ENCODE measurements at places on chromosomes 2 and 18. TPM values are rescaled to one million over a fixed set of nuclear protein-coding genes. Genes with fewer than 3 reads are reported as not detected.

GRCh38 chr18:48838921-48839818 lies 111.6 kb downstream of the SMAD7 start:
- no peak overlapping the region for H3K4me3 ChIP-seq
- H3K27me3 ChIP-seq: no peaks in the 10 kb centered on the region
- peaks cover 33% of the 10 kb centered on the region for H3K36me3 ChIP-seq
- no peak overlapping the region for H3K27ac ChIP-seq

ICOS gene
- not detected for polyA plus RNA-seq

DNA sequence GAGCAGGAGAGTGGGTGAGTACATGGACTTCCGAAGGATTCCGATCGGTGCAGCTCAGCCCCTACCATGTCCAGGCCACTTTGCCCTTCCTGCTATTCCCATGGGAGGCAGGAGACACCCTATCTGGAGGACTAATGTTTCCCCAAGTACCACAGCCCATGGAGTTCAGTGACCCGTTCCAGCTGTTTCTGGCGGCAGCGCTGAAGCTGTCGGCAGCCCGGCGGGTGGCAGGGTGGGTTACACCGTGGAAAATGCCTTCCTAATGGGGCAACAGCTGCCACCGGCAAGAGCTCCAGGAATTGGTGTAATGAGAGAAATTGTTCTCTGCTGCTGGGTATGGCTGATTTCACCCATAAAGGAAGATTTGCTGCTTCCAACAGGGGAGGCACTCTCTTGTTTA lies 98.3 kb downstream of the MYCN start:
- no peak for DNase-seq
- H3K4me3 ChIP-seq: no peak overlapping the region
- H3K4me1 ChIP-seq: peaks cover 19% of the 10 kb centered on the region
- H3K27ac ChIP-seq: no peak overlapping the region

GRCh38 chr2:3009005-3009404 lies 368.6 kb downstream of the EIPR1 start:
- H3K4me1 ChIP-seq: no peaks in the 10 kb centered on the region
- H3K36me3 ChIP-seq: no peaks in the 10 kb centered on the region
- no peaks in the 10 kb centered on the region for H3K27me3 ChIP-seq
- no peak for DNase-seq

SULT1C3 gene
- polyA plus RNA-seq: not detected

CHAC2 gene
- 7.1 TPM for polyA plus RNA-seq

DNA sequence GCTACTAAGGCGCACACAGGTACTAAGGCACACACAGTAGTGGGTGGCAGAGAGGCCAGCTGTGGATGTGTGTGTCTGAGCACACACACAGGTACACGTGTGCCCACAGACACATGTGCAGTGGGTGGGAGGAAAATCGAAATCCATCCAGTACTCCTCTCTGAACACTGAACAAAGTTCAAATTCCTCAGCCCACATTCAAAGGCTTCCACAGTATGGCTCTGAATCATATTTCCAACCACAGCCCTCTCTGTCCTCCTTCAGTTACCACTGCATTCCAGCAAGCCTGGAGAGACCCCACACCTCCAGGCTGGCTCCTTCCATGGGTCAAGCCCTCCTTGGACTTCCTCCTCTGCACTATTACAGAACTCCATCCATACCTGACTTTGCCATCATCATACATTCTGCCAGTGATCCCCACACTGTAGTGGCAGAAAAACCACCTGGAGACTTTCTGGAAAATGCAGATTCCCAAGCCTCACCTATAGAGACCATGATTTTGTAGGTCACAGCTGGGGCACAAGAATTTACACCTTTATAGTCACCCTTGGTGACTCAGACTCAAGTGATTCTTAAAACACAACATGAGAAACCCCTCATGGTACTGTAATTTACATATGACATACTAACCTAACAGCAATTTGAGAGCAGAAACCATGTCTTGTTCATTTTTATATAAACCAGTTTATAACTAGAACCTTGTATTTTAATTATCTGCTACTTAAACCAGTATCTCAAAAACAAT lies 31.4 kb downstream of the EPG5 start:
- no peak overlapping the region for H3K27ac ChIP-seq
- no peaks in the 10 kb centered on the region for H3K27me3 ChIP-seq
- H3K4me1 ChIP-seq: no peaks in the 10 kb centered on the region
- H3K4me3 ChIP-seq: no peak overlapping the region

DNA sequence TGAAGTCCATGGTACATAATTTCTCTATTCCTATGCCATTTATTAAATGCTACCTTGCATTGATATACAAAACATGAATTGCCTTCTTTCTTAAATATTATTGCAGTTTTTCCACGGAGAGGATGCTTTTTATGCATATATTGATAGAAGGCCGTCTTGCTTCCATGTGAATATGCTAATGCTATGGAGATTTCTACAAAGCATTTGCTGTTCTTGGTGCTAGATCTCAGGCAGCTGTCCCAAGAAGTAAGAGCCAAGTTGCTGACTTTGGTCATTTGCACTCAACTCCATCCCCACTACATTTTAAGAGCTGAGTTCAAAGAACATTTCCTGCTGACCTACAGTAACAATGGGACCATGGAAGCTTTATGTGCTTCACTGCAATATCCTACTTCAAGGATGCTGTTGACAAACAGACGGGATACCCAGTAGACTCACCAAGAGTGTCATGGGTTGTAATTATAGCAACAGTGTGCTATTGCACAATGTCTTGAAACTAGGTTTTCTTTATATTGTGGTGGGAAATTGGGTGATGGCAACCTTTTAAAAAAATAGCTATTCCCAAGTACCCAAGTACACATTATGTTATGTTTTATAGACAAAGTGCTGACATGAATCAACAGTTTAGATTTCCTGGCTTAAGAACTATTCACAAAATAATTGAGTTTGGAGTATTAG lies 1172.4 kb upstream of the PIK3C3 start:
- DNase-seq: no peak
- H3K27ac ChIP-seq: no peak overlapping the region
- H3K36me3 ChIP-seq: no peaks in the 10 kb centered on the region
- no peak overlapping the region for H3K4me3 ChIP-seq
- no peaks in the 10 kb centered on the region for H3K27me3 ChIP-seq

KIAA2012 gene
- polyA plus RNA-seq: 4.8 TPM

GRCh38 chr18:24674200-24674599 lies 213.8 kb downstream of the HRH4 start:
- H3K4me1 ChIP-seq: no peaks in the 10 kb centered on the region
- no peaks in the 10 kb centered on the region for H3K27me3 ChIP-seq
- no peak overlapping the region for H3K27ac ChIP-seq
- DNase-seq: no peak

DNA sequence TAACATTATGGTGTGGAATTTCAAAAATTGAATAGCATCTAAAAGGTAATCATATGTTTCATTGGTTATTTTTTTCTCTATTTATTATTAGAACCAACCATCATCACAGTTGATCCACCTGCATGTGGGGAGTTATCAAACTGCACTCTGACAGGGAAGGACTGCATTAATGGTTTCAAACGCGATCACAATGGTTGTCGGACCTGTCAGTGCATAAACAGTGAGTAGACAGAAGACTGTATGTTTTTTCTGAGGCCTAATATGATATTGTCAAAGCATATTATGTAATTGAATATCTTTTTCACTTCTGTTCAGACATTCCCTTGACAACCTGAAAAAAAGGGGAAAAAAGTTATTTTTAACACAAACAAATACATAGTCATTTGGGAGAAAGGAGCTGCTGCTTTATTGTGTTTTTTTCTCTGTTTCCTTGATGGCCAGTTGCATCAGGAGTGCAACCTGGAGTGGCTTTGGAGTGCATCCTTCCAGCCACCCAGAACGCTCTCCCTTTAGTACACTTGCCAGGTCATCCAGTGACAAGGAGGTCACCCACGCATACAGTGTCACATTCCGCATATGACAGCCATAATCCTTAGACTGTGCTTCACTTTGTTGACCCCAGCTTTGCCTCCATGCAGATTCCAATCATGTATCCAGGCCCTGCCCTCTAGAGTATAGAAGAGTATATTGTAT lies 98.7 kb downstream of the FEZ2 start:
- H3K27ac ChIP-seq: no peak overlapping the region
- H3K27me3 ChIP-seq: no peaks in the 10 kb centered on the region
- no peak overlapping the region for H3K4me3 ChIP-seq
- H3K36me3 ChIP-seq: peaks cover 4% of the 10 kb centered on the region
- DNase-seq: no peak
- H3K4me1 ChIP-seq: no peaks in the 10 kb centered on the region

- H3K36me3 ChIP-seq: no peaks in the 10 kb centered on the region
- DNase-seq: no peak
- H3K27me3 ChIP-seq: no peaks in the 10 kb centered on the region
- no peak overlapping the region for H3K27ac ChIP-seq
- no peak overlapping the region for H3K4me3 ChIP-seq
These were observed 600.5 kb upstream of the SYT4 start for GRCh38 chr18:43877616-43878321.

DNA sequence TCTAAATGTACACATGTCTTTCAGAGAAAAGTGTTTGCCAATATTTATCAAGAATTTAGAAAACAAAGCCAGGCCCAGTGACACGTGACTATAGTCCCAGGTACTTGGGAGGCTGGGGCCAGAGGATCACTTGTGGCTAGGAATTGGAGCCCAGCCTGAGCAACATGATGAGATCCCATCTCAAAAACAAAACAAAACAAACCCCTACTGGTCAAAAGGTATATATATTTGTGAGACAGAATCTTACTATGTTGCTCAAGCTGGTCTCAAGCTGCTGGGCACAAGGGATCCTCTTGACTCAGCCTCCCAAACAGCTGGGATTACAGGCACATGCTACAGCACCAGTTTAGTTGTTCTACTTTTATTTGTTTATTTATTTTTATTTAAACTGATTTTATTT lies 79.2 kb downstream of the ZDBF2 start:
- H3K4me1 ChIP-seq: no peaks in the 10 kb centered on the region
- DNase-seq: no peak
- H3K27ac ChIP-seq: no peak overlapping the region
- H3K36me3 ChIP-seq: no peaks in the 10 kb centered on the region
- H3K27me3 ChIP-seq: no peaks in the 10 kb centered on the region
- no peak overlapping the region for H3K4me3 ChIP-seq
